ENCODE measurements at places on chromosomes 2 and 18. TPM values are rescaled to one million over a fixed set of nuclear protein-coding genes. Genes with fewer than 3 reads are reported as not detected.

AGXT gene
- polyA plus RNA-seq: 0.94 TPM

GRCh38 chr2:74515981-74516633, 1.9 kb downstream of the TLX2 start:
- no peaks in the 10 kb centered on the region for H3K36me3 ChIP-seq
- no peak overlapping the region for H3K27ac ChIP-seq
- DNase-seq: no peak
- peaks cover 96% of the 10 kb centered on the region for H3K27me3 ChIP-seq

GRCh38 chr2:211455216-211455841, 898.9 kb downstream of the CPS1 start:
- H3K4me3 ChIP-seq: no peak overlapping the region
- no peaks in the 10 kb centered on the region for H3K4me1 ChIP-seq
- no peak overlapping the region for H3K27ac ChIP-seq
- DNase-seq: no peak
- no peaks in the 10 kb centered on the region for H3K27me3 ChIP-seq

GRCh38 chr2:112340475-112341267, 65.3 kb downstream of the ZC3H6 start:
- no peaks in the 10 kb centered on the region for H3K27me3 ChIP-seq
- no peaks in the 10 kb centered on the region for H3K36me3 ChIP-seq
- DNase-seq: no peak
- no peak overlapping the region for H3K27ac ChIP-seq
- H3K4me3 ChIP-seq: no peak overlapping the region

GRCh38 chr18:61855449-61856378, 37.1 kb downstream of the RNF152 start:
- no peak overlapping the region for H3K27ac ChIP-seq
- no peak overlapping the region for H3K4me3 ChIP-seq
- H3K36me3 ChIP-seq: no peaks in the 10 kb centered on the region
- H3K27me3 ChIP-seq: no peaks in the 10 kb centered on the region
- DNase-seq: no peak

DNA sequence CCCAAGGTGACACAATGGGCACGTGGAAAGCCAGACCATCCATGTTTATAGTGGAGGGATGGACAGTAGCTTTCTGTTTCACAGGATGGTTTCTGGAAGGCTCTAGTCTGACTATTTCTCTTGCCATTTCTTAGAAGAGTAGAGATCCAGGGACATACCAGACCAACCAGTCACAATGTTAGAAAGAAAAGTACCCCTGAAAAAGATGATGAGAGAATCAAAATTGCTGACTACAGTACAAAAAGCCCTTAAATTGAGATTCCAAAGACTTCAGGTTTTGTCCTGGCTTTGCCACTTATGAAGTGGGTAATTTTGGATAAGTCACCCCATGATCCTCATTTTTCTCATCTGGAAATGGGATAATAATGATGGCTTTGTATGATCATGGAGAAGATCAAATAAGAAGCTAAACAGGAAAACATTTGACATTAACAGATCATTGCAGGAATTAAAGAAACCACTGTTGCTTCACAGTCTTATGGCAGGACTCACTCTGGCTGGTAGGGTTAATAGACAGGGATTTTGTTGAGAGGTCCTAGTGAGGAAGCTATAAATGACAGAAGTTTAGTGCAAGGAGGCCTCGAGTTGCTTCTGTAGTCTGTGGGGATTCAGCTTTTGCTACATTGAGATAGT, 386.0 kb downstream of the IRS1 start:
- no peaks in the 10 kb centered on the region for H3K36me3 ChIP-seq
- H3K4me1 ChIP-seq: no peaks in the 10 kb centered on the region
- no peak for DNase-seq
- no peak overlapping the region for H3K27ac ChIP-seq
- no peaks in the 10 kb centered on the region for H3K27me3 ChIP-seq
- H3K4me3 ChIP-seq: no peak overlapping the region

DNA sequence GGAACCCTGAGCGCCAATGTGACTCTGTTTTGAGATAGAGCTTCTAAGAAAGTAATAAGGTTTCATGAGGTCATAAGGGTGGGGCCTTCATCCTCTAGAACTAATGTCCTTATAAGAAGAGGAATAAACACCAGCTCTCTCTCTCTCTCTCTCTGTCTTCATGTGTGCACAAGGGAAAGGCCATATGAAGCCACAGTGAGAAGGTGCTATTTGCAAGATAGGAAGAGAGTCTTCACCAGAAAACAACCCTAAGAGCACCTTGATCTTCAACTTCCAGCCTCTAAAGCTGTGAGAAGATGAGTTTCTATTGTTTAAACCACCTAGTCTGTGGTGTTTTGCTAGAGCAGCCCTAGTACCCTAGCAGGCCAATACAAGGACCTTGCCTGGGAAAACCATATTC, 55.8 kb downstream of the DOCK10 start:
- H3K36me3 ChIP-seq: no peaks in the 10 kb centered on the region
- peaks cover 20% of the 10 kb centered on the region for H3K4me1 ChIP-seq
- no peaks in the 10 kb centered on the region for H3K27me3 ChIP-seq
- no peak overlapping the region for H3K4me3 ChIP-seq
- H3K27ac ChIP-seq: no peak overlapping the region

DNA sequence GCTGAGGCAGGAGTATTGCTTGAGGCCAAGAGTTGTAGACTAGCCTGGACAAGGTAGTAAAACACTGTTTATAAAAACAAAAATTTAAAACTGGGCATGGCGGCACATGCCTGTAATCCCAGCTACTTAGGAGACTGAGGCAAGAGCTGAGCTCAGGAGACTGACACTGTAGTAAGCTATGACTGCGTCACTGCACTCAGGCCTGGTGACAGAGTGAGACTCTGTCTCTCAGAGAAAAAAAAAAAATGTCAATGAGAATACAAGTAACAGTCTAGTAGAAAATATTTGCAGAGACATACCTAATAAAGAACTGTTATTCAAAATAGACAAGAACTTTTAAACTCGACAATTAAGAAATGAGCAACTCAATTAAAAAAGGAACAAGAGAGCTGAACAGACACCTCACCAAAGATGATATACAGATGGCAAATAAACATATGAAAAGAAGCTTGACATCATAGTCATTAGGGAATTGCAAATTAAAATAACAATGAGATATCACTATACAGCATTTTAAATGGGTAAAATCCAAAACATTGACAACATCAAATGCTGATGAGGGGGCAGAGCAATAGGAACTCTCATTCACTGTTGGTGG, 624.3 kb upstream of the ZEB2 start:
- H3K4me1 ChIP-seq: no peaks in the 10 kb centered on the region
- H3K27me3 ChIP-seq: no peaks in the 10 kb centered on the region
- no peak overlapping the region for H3K27ac ChIP-seq
- no peak overlapping the region for H3K4me3 ChIP-seq

SLC5A7 gene
- 0.05 TPM for polyA plus RNA-seq

Measured in thymus (tissue), 14 donors.